Neural progenitor cell (in vitro differentiated cells): ENCODE measurements at places on chromosomes 4 and X.
A peak's percentile ranks its signal among the peaks of the same experiment; 100 is the strongest.

GRCh38 chr4:109462802-109463201, 29.2 kb downstream of the SEC24B start:
- DNase-seq: no peak

GRCh38 chr4:144750348-144750747, 104.4 kb downstream of the HHIP start:
- DNase-seq: no peak

DNA sequence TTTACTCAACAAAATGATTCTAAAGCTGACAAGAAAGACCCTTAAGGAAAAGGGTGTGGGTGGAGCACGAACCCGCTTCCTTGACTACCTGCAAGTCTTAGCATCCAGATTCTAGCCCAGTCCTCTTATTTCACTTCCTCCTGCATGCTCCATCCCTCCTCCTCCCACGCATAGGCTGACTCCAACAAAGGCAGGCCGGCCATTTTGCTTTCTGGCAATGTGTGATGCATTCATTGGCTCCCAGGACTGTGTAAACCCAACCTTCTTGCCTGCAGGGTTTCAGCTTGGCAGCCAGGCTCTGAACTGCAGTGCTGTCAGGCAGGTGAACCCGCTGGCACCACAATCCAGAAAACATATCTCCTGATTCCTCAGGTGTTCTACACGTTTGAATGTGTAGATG, 39.3 kb downstream of the RTL9 start:
- DNase-seq: no peak

- DNase-seq: no peak
Observed at GRCh38 chrX:17644001-17644400, 93.3 kb upstream of the SCML1 start.

- no peak for DNase-seq
Observed at GRCh38 chr4:101309925-101310324, 37.4 kb downstream of the PPP3CA start.

GRCh38 chr4:1866189-1866661, 5.0 kb upstream of the NSD2 start:
- DNase-seq: no peak

DNA sequence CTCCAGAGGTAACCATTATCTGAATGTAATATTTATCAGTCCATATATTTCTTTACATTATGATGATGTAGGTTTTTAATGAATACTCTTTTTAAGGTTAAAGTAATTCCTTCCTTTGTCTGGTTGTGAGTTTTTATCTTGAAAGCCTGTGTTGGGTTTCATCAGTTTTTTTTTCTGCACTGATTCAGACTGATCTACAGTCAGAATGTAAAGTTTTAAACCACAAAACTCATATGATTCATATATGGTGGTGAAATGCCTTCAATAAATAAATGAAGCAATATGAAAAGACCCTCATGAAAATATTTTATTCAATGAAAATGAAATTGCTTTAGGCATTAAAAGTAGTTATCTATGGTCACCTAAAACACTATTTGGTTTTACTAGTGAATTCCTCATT, 47.1 kb downstream of the SORBS2 start:
- no peak for DNase-seq

GRCh38 chrX:67692246-67692645, 148.4 kb downstream of the AR start:
- DNase-seq: no peak

GRCh38 chr4:142567199-142567598, 278.9 kb downstream of the INPP4B start:
- peak; percentile 88 for DNase-seq
